ENCODE measurements at places on chromosomes 2 and 18.

- DNase-seq: no peak
These were observed 150.9 kb downstream of the SMAD7 start for GRCh38 chr18:48799724-48800315.

- DNase-seq: no peak
These were observed 376.6 kb upstream of the TRIB2 start for GRCh38 chr2:12340164-12340563.

DNA sequence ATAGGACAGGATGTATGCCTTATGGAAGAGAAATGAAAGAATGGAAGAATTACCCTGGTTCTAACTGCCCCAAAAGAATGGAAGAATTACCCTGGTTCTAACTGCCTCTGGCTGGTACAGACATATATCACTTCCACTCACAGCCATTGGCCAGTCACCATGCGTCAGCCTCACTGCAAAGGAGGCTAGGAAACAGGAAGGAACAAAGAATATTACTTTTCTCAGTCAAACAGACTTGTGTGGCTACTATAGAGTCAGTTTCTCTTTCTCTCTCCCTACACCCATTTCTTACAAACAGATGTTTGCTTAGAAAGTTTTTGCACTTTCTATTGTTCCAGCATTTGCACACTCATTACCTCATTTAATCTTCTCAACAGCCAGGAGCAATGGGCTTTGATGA, 1111.1 kb upstream of the KLHL29 start:
- no peak for DNase-seq

DNA sequence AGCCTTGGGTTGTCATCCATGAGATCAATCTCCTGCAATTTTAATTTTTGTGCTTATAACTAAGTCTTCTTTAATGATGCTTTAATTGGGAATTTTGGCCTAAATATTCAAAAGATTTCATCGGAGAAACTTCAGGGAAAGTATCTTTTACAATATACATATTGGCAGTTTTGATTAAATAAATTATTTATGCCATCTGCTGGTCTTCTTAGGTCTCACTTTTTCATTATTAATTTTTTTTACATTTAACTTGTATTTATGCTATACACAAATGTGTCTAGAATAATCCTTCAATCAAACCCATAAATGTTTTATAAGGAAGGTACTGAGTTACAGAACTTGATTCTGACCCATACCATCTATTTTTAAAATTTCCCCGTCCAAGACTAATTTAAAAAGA, 95.1 kb upstream of the XPO1 start:
- DNase-seq: no peak

GRCh38 chr2:70759446-70759845, 8.6 kb downstream of the ADD2 start:
- no peak for DNase-seq
